ENCODE measurements at places on chromosomes 5 and 9. TPM values are rescaled to one million over a fixed set of nuclear protein-coding genes. Genes with fewer than 3 reads are reported as not detected.
A peak's percentile ranks its signal among the peaks of the same experiment; 100 is the strongest.

- DNase-seq, result no peak
- H3K4me1 ChIP-seq, result peaks cover 7% of the 10 kb centered on the region
- H3K27me3 ChIP-seq, result no peaks in the 10 kb centered on the region
- no peak overlapping the region for H3K27ac ChIP-seq
- H3K36me3 ChIP-seq, result no peaks in the 10 kb centered on the region
- H3K4me3 ChIP-seq, result no peak overlapping the region
Observed at GRCh38 chr9:12414514-12414913, 278.7 kb upstream of the TYRP1 start.

DNA sequence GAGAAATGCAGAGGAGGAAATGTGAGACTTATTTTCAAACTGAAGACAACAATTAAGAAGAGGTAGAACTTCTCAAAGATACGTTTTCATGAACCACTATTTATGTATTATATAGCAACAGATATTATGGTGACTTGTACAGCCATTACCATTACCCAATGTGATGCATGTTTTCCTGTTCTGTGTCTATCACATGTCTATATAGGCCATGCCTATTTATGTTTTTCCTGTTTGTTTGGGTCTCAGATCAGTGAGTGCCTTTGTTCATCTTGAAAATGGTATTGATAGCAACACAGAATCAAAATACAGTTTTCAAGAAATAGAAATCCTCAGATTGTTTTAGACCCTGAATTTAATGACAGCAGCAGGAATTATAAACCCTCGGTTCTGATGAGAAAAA is 44.0 kb downstream of the DAPK1 start:
- peaks cover 36% of the 10 kb centered on the region for H3K4me1 ChIP-seq
- H3K36me3 ChIP-seq, result peaks cover 4% of the 10 kb centered on the region
- DNase-seq, result no peak
- H3K4me3 ChIP-seq, result no peak overlapping the region
- H3K27me3 ChIP-seq, result no peaks in the 10 kb centered on the region

GRCh38 chr5:19001054-19001453 is 986.9 kb downstream of the CDH18 start:
- no peaks in the 10 kb centered on the region for H3K36me3 ChIP-seq
- DNase-seq, result no peak
- no peaks in the 10 kb centered on the region for H3K27me3 ChIP-seq
- H3K4me3 ChIP-seq, result no peak overlapping the region
- no peaks in the 10 kb centered on the region for H3K4me1 ChIP-seq
- no peak overlapping the region for H3K27ac ChIP-seq

- no peak overlapping the region for H3K4me3 ChIP-seq
- DNase-seq, result no peak
- H3K27ac ChIP-seq, result no peak overlapping the region
- H3K27me3 ChIP-seq, result no peaks in the 10 kb centered on the region
- no peaks in the 10 kb centered on the region for H3K36me3 ChIP-seq
Observed at GRCh38 chr9:35229779-35230143, 68.0 kb downstream of the UNC13B start.

- no peak overlapping the region for H3K4me3 ChIP-seq
- H3K36me3 ChIP-seq, result peaks cover 39% of the 10 kb centered on the region
- peaks cover 13% of the 10 kb centered on the region for H3K4me1 ChIP-seq
Observed at GRCh38 chr5:172985596-172985995, 2.0 kb downstream of the ATP6V0E1 start.

The CHSY3 gene
- 1.4 TPM for total RNA-seq

The DRD1 gene
- total RNA-seq, result not detected

The RGS7BP gene
- total RNA-seq, result 4.8 TPM

- DNase-seq, result no peak
- H3K4me1 ChIP-seq, result no peaks in the 10 kb centered on the region
- peaks cover 16% of the 10 kb centered on the region for H3K36me3 ChIP-seq
- no peak overlapping the region for H3K4me3 ChIP-seq
- H3K27me3 ChIP-seq, result no peaks in the 10 kb centered on the region
Observed at GRCh38 chr9:15227491-15227890, 79.5 kb downstream of the TTC39B start.

The SNX30 gene
- 7.4 TPM for total RNA-seq

DNA sequence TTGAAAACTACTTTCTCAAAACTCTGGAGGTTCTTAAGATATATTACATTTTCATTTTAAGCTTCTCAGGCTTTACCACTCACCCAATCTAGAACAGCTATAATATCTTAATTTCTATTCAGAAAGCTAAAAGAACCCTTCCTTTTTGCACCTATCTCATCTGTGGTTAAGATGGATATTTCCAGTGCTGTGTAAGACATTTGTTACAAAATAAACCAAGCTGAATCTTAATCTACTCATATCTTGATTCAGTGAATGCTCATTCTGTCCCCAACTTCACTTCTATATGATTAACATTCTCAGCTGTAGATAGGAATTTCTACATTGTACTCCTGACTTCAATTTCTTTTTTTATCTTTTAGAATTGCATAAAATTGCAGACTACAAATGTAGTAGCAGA is 15.0 kb downstream of the ABHD17B start:
- no peak overlapping the region for H3K27ac ChIP-seq
- H3K27me3 ChIP-seq, result no peaks in the 10 kb centered on the region
- no peaks in the 10 kb centered on the region for H3K4me1 ChIP-seq

DNA sequence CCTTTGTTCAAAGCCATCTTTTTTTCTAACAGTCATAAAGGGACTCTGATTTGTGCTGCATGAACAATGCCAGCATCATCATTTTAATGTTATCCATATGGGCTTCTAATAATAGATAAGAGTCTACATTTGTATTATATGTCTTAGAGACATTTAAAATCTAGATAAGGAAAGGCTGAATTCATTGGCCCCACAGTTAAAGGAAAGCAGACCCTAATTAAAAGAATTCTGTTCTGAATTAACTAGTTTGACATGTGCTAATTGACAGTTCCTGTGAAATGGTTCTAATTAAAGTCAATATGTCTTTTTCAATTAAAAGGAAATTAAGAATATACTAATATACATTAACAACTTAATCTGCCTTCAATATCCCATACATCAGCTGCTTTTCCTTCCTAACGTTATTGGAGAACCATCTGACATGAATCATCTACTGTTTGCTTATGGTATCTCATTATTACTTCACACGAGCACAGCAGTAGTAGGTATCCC is 104.7 kb downstream of the NR2F1-AS1 start:
- no peaks in the 10 kb centered on the region for H3K36me3 ChIP-seq
- no peak overlapping the region for H3K27ac ChIP-seq
- no peak for DNase-seq
- H3K4me1 ChIP-seq, result no peaks in the 10 kb centered on the region

The TTLL11 gene
- total RNA-seq, result 40.7 TPM

GRCh38 chr9:84207491-84207951 is 133.0 kb downstream of the SLC28A3 start:
- H3K27me3 ChIP-seq, result no peaks in the 10 kb centered on the region
- no peaks in the 10 kb centered on the region for H3K36me3 ChIP-seq
- no peak overlapping the region for H3K27ac ChIP-seq

DNA sequence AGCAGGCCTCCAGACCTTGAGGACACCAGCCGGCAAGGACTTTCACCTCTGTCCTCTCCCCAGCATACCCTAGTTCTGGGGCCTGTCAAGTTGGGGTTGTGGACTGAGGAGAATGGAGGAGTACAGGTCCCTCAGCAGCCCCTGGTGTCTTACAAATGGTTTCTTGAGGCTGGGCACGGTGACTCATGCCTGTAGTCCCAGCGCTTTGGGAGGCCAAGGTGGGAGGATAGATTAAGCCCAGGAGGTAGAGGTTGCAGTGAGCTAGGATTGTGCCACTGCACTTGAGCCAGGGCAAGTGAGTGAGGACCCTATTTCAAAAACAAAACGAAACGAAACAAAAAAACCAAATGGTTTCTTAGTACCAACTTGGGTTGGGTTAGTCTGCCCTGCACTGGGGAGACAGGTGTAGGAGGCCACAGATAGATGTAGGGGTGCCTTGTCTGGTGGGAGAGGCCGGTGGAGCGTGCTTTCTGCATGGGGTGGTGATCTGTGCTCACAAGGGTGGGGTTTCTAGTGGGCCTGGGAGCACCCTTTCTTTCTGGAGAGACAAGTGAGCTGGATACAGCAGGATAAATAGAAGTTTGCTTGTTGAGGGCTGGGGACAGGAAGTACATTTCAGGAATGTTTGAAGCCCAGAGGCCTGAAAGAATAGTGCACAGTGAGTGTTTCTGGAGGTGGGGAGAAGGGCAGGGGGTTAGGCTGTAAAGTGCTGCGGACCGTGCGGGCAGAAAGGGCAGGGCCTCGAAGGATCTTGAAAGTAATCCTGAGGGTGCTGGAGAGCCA is 37.7 kb upstream of the PSD2 start:
- H3K4me1 ChIP-seq, result peaks cover 8% of the 10 kb centered on the region
- no peak overlapping the region for H3K27ac ChIP-seq
- H3K36me3 ChIP-seq, result no peaks in the 10 kb centered on the region

DNA sequence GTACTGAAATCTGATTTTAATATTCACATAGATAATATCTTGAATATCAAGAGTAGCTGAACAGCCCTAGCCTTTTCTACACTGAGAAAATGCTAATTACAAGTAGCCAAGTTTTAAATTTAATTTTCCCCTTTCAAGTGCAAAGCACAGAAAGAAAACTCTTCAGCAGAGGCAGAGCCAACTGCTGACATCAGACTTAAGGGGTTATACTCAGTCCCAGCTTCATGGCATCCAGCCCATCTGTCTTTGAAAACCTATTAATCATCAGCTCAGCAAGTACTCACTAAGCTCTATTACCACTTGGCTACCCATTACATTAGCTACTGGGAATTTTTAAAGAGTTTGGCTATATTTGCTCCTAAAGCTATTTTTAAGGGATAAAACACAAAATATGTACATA is 220.5 kb downstream of the SLC12A2 start:
- DNase-seq, result no peak
- H3K27ac ChIP-seq, result no peak overlapping the region
- H3K4me1 ChIP-seq, result no peaks in the 10 kb centered on the region
- H3K4me3 ChIP-seq, result no peak overlapping the region
- no peaks in the 10 kb centered on the region for H3K27me3 ChIP-seq

The STC2 gene
- 40.7 TPM for total RNA-seq

GRCh38 chr5:39373791-39374190 is 9.5 kb upstream of the C9 start:
- DNase-seq, result no peak
- H3K36me3 ChIP-seq, result peaks cover 37% of the 10 kb centered on the region
- no peak overlapping the region for H3K27ac ChIP-seq
- no peaks in the 10 kb centered on the region for H3K27me3 ChIP-seq
- no peaks in the 10 kb centered on the region for H3K4me1 ChIP-seq

The ITK gene
- total RNA-seq, result 6.6 TPM

- no peaks in the 10 kb centered on the region for H3K27me3 ChIP-seq
- no peak overlapping the region for H3K4me3 ChIP-seq
Observed at GRCh38 chr5:89279391-89280036, 396.5 kb upstream of the MEF2C start.

The CCNJL gene
- total RNA-seq, result 1.8 TPM

GRCh38 chr9:129109537-129109903 is 1.1 kb downstream of the CRAT start:
- H3K27ac ChIP-seq, result peak overlapping the region; percentile 97
- DNase-seq, result peak; percentile 86
- H3K4me3 ChIP-seq, result peak overlapping the region; percentile 79
- H3K36me3 ChIP-seq, result peaks cover 12% of the 10 kb centered on the region
- no peaks in the 10 kb centered on the region for H3K27me3 ChIP-seq
- H3K4me1 ChIP-seq, result peaks cover 37% of the 10 kb centered on the region

The SLC46A2 gene
- total RNA-seq, result not detected

DNA sequence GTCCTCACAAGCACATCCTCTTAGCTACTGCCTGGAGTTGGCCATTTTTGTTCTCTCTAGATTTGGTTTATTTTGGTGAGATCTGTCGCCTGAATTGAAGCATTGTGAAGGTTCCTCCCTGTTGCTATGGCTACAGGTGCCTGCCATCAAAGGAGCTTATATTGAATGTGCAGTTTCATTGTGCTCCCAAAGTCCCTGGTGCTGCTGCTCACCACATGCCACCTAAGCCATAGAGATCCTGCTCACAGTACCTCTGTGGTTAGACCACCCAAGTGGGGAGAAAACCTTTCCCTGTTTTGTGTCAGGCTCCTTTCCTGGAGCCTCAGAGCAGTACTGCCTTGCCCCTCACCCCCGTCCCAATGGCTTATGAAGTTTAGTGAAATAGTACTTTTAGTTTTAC is 383.4 kb downstream of the TMEM38B start:
- H3K4me3 ChIP-seq, result no peak overlapping the region
- no peak overlapping the region for H3K27ac ChIP-seq
- no peak for DNase-seq

- no peak overlapping the region for H3K27ac ChIP-seq
- no peak for DNase-seq
- H3K36me3 ChIP-seq, result no peaks in the 10 kb centered on the region
Observed at GRCh38 chr5:74992791-74993190, 59.6 kb downstream of the GCNT4 start.

Data from sigmoid colon (tissue), 7 donors.